ENCODE measurements at places on chromosomes 2 and 18. TPM values are rescaled to one million over a fixed set of nuclear protein-coding genes. Genes with fewer than 3 reads are reported as not detected.

Gene LGALSL
- 12.1 TPM for total RNA-seq

DNA sequence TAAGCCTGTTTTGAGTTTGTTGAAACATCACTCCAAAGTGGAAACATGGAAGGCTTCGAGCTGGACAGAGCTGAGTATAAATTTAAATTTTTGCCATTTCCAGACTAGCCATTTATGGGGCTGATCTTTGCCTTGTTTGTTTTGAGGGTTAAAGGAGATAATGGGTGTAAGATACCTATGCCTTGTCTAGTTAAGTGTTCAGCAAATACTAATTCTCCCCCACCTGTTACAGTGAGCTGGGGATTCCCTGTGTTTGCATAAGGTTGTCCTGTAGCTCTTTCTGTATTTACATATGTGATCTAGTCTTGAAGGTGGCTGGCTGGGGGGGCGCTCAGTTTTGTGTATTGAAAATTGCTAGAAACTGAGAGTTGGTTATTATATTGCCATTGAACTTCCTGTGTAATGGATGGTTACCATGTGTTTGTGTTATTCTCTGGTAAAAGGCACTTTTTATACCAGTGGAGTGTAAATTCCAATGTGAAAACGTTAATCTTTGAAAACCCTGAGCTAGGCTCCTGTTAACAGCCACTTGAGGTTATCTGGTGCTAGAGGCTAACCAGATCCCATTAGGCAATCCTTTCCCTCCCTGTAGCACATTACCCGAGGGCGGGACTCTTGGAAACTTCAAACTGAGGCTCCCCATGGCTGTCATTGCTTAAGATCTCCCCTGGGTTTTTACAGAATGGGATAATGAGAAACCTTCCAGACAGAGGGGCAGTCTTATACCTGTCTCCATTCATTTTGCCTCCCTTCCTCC lies 26.7 kb downstream of the TANC1 start:
- no peak overlapping the region for H3K27ac ChIP-seq
- H3K27me3 ChIP-seq, result no peaks in the 10 kb centered on the region
- H3K4me3 ChIP-seq, result no peak overlapping the region
- peak; percentile 61 for DNase-seq
- H3K36me3 ChIP-seq, result no peaks in the 10 kb centered on the region

Gene CNOT9
- 32.8 TPM for total RNA-seq

Gene NCL
- total RNA-seq, result 125 TPM

DNA sequence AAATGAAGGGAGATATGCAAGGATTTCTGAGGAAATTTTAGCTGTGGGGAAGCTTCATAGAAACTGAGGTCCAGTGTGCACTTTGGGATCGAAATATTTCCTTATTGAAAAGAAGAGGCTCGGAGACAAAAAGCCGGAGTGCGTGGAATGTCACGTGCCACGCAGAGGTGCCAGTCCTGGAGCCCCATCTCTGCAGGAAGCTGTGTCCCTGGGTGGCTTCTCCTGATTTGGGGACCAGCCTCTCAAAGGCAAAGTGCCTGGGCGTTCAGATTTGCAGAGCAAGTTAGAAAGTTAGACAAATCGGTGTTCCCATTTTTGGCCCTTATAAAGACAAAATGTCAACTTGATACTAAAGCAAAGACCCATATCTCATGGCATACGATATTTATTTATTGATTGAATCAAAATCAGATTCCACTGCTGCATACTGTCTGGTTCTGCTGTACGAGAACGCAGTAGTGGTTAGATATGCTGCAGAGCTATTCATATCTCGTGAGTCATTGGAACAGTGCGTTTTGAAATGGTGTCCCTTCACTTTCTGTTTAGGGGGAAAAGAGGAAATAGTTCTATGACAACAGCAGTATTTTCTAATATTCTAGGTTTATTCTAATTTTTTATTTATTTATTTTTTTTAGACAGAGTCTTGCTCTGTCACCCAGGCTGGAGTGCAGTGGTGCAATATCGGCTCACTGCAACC lies 9.1 kb upstream of the ATG16L1 start:
- H3K4me3 ChIP-seq, result no peak overlapping the region
- H3K36me3 ChIP-seq, result no peaks in the 10 kb centered on the region
- DNase-seq, result no peak
- H3K4me1 ChIP-seq, result no peaks in the 10 kb centered on the region
- no peaks in the 10 kb centered on the region for H3K27me3 ChIP-seq
- H3K27ac ChIP-seq, result peak overlapping the region; percentile 13

Gene POTEJ
- not detected for total RNA-seq

Gene EMILIN1
- total RNA-seq, result 20.7 TPM

DNA sequence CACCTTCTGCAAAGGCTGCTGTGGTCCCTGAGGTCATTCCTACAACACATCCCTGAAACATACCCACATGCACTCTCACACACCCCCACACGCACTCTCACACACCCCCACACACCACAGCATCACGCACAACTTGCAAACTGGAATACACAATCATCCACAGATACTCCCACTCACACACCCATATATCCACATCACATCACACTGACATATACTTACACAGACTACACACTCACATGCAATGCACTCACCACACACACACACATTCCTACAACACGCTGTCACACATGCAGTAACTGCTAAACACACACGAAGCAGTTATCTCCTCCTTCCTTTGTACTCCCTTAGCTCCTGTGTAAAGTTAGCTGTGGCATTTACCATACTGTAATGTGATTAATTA lies 57.1 kb upstream of the PKDCC start:
- no peaks in the 10 kb centered on the region for H3K4me1 ChIP-seq
- no peaks in the 10 kb centered on the region for H3K27me3 ChIP-seq
- DNase-seq, result no peak
- no peak overlapping the region for H3K27ac ChIP-seq

- H3K27me3 ChIP-seq, result no peaks in the 10 kb centered on the region
- H3K27ac ChIP-seq, result no peak overlapping the region
- H3K4me1 ChIP-seq, result peaks cover 8% of the 10 kb centered on the region
- no peak for DNase-seq
- no peaks in the 10 kb centered on the region for H3K36me3 ChIP-seq
Observed at GRCh38 chr2:132584976-132585817, 84.8 kb downstream of the LYPD1 start.

Gene PLCL1
- 6.8 TPM for total RNA-seq

DNA sequence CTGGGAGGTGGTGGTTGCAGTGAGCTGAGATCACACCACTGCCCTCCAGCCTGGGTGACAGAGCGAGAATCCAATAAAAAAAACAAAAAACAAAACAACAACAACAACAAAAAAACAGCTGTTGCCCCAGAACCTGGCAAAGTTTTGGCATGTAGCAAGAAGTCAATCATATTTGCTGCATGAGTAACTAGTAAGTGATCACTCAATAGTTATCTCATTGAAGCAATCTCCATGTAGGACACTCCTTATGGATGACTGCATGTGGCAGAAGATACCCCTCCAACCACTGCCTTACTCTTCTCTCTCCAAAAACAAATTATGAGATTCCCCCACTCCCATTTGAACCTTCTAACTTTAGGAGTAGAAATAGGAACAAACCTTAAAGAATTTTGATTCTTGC lies 113.7 kb downstream of the TTC27 start:
- DNase-seq, result no peak
- no peak overlapping the region for H3K27ac ChIP-seq
- H3K4me1 ChIP-seq, result no peaks in the 10 kb centered on the region

- no peaks in the 10 kb centered on the region for H3K36me3 ChIP-seq
- H3K4me3 ChIP-seq, result no peak overlapping the region
- no peaks in the 10 kb centered on the region for H3K27me3 ChIP-seq
- no peak overlapping the region for H3K27ac ChIP-seq
- H3K4me1 ChIP-seq, result peaks cover 23% of the 10 kb centered on the region
Observed at GRCh38 chr2:102072741-102073140, 69.8 kb upstream of the IL1R1 start.

Gene SCN7A
- 65.0 TPM for total RNA-seq

Gene CHRNG
- not detected for total RNA-seq

- no peaks in the 10 kb centered on the region for H3K27me3 ChIP-seq
- no peak overlapping the region for H3K4me3 ChIP-seq
- DNase-seq, result no peak
Observed at GRCh38 chr2:8247905-8248622, 433.8 kb upstream of the ID2 start.

Gene ID2
- total RNA-seq, result 121 TPM

Data from upper lobe of left lung (tissue), 6 donors.